GM12892 (cell line): ENCODE measurements at places on chromosomes 7 and 10.

- peak; percentile 5 for DNase-seq
These were observed 290.8 kb downstream of the NXPH1 start for GRCh38 chr7:8724080-8724718.

DNA sequence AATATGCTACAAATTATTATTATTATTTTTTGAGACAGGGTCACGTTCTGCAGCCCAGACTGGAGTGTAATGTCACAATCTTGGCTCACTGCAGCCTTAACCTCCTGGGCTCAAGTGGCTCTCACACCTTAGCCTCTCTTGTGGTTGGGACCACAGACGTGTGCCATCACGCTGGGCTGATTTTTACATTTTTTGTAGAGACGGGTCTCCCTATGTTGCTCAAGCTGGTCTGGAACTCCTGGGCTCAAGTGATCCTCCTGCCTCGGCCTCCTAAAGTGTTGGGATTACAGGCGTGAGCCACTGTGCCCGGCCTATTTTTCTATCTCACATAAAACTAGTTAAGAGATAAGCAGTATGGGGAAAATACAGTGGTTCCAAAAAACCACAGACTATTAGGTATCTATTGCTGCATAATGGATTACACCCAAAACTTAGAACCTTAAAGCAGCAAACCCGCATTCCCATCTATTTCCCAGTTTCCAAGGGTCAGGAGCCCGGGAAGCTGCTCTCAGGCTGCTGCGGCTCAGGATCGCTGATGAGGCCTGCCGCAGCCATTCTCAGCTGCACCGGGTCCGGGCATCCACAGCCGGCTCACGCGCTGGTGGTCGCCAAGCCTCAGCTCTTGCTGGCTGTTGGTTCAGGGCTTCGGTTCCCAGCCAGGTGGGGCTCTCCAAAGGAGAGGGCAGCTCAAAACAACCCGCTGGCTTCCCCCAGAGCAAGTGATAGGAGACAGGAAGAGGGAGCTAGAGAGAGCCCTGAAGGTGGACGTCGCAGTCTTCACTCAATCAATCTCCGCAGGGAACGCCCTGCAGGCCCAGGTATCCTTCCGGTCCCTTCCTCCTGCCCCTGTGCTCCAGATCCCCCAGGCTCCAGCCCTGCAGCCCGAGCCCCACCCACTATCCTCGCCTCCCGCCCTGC lies 128.2 kb downstream of the UBE2H start:
- peak; percentile 37 for DNase-seq

GRCh38 chr10:91238191-91238590 lies 17.7 kb downstream of the PCGF5 start:
- DNase-seq, result no peak

GRCh38 chr10:36500266-36500665 lies 625.1 kb upstream of the ANKRD30A start:
- no peak for DNase-seq

- no peak for DNase-seq
These were observed 187.9 kb downstream of the PTPRN2 start for GRCh38 chr7:158399762-158400161.

- DNase-seq, result no peak
These were observed 43.7 kb downstream of the CPVL start for GRCh38 chr7:29102558-29103151.

DNA sequence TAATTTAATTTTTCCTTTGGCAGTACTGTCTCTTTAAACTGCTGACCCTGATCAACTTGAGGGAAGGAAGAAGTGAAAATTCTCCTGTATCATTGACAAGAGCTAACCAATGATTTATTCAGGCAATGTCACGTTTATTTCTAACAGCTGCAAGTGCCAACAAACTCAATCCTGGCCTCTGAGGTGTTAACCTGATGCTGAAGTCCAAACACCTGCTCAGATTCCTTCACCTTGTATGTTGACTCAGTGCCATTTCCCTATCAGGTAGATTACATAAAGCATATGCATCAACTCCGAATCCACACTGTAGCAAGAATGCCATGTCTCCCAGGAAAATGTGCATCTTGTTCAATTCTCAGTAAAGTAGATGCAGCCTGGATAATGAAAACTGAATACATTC lies 820.0 kb downstream of the XPNPEP1 start:
- DNase-seq, result no peak

- no peak for DNase-seq
These were observed 30.7 kb downstream of the FGF8 start for GRCh38 chr10:101745074-101745696.

- DNase-seq, result no peak
These were observed 30.3 kb downstream of the GRB10 start for GRCh38 chr7:50752422-50752821.

DNA sequence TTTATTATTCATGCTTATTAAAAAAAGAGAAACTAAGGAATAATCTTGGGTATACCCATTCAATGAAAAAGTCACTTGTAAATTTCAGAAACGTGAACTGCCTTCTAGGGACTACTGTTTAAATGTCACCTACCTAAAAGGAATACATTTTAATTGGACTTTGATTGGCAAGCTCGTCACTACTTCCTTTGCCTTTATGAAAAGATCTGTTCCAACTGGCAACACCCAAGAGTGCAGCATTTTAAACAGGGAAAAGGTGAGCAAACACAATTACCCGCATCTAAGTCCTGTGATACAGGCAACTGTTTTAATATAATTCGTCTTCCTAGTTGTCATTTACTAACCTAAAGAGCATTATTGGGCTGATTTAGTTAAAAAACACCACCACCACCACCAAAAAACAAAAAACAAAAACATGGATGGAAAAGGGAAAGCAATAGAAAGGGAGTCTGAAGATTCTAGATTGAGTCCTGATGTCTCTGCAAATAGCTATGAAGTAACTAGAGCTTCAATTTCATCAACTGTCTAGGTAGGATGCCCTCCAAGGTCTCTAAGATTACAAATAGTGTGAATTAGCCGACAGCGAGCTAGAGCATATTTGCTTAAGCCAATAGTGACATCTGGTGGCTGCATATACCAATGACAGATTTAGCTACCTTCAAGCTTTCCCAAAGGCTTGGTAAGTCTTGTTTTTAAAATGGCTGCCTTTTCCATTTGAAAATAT lies 33.8 kb upstream of the ICA1 start:
- peak; percentile 13 for DNase-seq

- DNase-seq, result no peak
These were observed 12.8 kb downstream of the PRKG1 start for GRCh38 chr10:51087114-51087513.

DNA sequence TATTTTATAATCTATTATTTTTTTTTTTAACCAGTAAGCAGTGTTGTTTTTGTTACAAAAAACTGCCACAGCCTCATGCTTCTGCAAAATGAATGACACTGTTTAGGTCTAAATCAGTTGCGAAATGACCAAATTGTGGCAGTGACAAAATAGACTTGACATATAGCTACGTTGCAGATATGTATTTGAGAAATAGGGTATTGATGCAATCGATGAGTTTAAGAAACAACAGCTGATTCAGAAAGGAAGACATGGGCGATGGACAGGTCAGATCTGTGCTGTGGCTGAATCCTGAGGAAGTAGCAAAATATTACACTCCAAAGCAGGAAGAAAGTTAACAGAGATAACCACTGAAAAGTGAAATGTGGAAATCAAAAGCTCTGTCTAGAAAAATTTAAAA lies 89.0 kb upstream of the STEAP4 start:
- DNase-seq, result no peak

GRCh38 chr7:78691584-78691983 lies 761.9 kb downstream of the MAGI2 start:
- DNase-seq, result no peak

- no peak for DNase-seq
These were observed 5.6 kb downstream of the SUFU start for GRCh38 chr10:102509387-102509786.

GRCh38 chr7:44797329-44798258 lies 1.1 kb downstream of the PPIA start:
- DNase-seq, result peak; percentile 64
